Fibroblast of gingiva (primary cell): ENCODE measurements at places on chromosomes 13 and 19.

- peak; percentile 46 for DNase-seq
Measured at GRCh38 chr19:31350033-31350692, 927 bp upstream of the TSHZ3 start.

GRCh38 chr19:17490411-17490810 is 20.1 kb downstream of the SLC27A1 start:
- no peak for DNase-seq

DNA sequence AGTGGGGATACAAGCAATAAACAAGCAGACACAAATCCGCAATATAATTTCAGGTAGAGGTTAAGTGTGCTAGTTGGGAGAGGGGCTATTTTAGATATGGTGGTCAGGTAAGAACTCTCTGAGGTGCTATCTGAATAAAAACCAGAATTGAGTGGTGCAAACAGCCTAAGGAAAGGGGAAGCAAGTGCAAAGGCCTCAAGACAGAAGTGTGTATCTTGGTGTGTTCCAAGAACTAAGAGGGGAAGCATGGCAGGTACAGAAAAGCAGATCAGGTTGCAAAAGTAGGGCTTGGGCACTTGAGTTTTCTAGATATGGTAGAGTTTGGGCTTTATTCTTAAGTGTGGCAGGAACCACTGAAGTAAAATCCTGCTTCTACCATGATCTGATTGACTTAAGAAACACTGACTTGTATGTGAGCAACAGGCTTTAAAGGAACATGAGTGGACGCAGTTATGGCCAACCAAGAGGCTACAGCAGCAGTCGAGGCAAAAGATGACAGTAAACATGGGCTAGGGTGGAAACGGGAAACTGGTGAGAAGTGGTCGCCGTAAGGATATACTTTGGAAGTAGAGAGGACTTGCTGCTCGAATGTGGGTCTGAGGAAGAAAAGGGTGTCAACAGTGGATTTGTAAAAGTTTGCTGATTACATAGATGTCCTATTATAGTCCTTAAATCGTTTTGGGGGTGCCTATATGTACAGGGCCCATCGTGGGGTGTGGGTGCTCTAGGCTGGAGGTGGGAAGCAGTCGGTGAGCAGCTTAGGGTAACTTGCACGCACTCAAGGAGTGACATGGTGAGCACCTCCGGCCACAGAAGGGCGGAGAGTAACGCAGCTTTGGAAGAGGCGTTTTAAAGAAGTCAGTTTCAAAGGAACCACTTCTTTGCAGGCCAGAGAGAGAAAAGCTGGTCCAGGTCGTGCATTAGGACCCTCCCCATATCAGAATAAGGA is 677 bp downstream of the TGDS start:
- DNase-seq = no peak

- no peak for DNase-seq
Measured at GRCh38 chr13:31987535-31988170, 43.9 kb upstream of the FRY start.

GRCh38 chr19:14248578-14249011 is 42.6 kb upstream of the ADGRL1 start:
- no peak for DNase-seq

- DNase-seq = no peak
Measured at GRCh38 chr13:110045202-110045601, 258.8 kb upstream of the IRS2 start.

GRCh38 chr13:113639616-113640262 is 18.3 kb downstream of the ATP4B start:
- peak; percentile 46 for DNase-seq

DNA sequence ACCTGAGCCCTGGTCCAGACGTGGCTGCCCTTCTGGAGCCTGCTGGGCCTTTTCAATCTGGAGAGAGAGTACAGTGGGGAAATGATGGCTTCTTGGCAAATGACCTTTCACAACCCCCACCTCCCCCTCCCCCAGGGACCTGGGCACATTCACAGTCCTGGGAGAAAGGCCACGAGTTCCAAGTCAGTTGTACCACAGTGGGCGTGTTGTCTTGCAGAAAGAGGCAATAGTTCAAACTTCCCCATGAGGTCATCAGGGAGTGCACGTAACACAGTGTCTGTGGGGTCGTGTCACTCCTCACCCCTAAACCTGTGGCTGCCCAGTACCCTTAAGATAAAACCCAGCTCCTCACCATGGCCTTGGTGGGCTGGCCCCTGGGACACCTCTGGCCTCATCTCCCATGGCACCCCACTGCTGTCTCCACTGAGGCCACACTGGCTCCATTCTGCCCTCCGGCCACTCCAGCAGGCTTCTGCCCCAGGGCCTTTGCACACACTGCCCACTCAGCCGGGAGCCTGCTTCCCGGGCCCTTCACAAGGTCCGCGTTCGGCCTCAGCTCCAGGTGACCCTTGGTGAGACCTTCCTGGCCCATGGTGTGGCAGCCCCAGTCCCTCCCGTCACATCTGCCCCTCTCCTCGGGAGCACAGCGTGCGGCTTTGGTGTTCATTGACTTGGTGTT is 13.3 kb downstream of the PLIN4 start:
- DNase-seq = peak; percentile 26

DNA sequence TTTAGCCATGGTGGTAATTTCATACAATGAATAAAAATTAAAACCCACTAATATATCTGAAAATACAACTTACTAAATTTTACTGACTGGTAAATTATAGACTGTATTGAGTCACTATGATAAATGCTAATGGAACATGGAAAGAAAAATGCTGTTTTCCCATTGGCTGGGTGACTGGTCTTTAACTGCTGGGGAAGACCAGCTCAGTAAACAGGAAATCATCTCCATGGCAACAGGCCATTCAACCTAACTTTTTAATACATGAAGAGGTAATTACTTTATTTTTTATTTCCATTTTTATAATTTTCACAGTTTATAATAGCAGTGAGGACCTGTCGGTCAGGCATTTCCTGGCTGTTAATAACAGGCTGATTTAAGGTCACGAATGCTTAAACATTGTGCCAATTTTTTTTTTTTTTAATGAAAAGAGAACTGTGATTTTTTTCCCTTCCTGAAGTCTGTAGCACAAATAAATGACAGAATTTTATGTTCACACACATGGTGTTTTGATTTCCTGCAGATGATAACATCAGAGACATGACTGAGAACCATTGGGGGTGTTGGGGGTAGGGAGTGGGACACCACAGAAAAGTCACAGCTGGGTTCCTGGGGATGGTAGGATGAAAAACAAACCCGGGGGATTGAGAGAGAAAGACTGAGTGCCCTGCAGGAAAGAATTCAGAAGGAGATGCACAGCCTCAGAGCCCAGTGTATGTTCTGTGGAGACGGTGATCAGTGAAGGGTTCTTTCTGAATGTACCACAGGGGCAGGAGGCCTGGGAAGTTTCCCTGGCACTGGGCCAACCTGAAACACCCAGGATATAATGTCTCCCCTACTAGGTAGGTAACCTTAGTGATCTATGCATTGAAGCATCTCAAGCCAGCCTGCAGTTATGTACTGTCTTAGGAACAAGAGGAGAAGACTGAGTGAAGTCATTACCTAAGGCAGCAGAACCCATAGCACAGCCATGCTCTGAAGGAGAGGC is 297.1 kb downstream of the COG6 start:
- no peak for DNase-seq

DNA sequence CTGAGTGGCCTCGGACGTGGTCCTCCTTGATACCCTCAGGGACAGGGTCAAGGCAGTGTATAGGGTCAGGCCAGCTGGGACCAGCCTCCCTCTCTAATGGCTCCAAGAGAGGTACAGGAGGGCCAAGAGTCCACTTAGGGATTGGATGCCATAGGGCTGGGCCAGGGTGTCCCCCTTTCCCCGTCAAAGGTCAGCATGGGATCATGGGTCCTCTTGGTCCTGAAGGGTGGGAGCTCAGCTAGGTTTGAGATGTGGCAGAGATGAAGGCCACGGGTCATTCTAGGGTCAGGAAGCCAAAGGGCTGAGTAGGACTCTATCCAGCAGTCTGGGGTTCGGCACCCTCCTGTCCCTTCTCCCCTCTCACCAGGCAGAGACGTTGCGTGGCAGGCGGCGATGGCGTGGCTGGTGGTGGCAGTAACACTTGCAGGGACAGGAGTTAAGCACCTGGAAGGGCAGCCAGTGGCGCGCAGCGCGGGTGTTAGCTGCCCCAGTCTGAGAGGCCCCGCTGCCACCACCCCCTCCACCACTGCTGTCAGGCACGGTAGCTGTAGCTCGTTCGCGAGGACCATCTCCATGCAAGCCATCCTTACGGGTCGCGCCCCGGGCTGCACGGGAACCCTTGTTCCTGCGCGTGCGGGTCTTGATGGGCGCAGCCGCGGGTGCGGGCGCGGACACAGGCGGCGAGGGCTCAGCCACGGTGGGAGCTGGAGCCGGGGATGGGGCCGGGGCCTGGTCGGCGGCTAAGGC is 2.6 kb downstream of the GGN start:
- no peak for DNase-seq

DNA sequence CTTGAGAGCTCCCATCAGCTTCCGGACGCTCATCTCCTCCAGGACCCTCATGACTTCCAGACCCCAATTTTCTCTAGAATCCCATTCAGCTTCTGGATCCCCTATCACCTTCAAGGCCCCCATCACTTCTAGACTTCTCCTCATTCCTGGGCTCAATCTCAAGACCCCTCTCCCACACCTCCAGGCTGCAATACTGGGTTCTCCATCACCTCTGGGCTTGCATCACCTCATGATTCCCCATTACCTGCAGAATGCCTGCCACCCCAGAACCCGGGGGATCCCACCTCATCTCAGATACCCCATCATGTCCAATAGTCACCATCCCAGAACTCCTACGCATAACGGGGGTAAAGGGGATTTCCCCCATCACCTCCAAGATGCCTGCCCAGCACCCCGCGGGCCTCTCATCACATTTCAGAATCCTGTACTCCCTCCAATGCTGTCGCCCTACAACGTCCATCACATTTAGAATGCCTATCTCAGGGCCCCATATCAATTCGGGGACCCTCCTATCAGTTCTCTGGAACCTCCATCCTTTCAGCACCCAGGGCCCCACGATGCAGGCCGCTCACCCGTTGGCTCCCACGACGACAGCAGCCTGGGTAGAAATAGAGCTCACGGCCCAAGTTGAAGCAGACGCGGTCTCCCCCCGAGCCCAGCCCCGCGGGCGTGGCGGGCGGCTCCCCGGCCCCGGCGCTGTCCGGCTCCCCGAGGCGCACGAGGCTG is 738 bp downstream of the DMWD start:
- DNase-seq = no peak

DNA sequence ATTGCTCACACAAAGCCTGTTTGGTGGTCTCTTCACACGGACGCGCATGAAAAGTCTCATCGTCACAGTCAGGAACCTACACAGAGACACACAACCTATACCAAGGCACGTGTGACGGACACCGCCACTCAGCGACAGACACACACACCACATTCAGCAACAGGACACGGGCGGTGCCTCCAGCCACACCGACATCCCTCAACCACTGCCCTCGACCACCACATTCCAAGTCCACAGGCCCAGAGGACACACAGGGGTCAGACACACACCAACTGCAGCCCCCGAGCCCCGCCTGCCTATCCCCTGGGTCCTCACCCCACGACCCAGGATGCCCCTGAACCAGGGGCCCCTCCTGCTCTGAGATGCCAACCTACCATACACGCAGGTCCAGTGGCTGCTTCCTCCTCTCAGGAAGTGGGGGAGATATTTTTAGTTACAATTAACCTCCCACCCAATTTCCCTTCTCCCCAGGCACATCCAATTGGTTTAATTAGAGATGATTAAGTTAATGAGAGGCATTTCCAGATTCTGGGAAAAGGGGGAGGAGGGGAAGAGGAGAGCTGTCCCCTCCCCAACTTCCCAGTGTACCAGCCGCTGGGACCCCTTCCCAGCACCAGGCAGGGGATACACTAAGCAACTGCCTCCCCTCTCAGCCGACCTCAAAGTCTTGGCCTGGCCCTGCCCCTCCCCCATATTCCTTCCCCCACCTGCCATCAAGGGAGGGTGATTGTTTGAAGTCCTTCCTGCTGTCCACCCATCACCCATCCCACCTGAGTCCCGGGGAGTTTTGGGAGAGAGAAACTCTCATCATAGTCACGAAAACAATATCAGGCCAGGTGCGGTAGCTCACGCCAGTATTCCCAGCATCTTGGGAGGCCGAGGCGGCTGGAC is 20.4 kb downstream of the MEIS3 start:
- no peak for DNase-seq

GRCh38 chr13:42275506-42275905 is 3.6 kb downstream of the AKAP11 start:
- DNase-seq = no peak

DNA sequence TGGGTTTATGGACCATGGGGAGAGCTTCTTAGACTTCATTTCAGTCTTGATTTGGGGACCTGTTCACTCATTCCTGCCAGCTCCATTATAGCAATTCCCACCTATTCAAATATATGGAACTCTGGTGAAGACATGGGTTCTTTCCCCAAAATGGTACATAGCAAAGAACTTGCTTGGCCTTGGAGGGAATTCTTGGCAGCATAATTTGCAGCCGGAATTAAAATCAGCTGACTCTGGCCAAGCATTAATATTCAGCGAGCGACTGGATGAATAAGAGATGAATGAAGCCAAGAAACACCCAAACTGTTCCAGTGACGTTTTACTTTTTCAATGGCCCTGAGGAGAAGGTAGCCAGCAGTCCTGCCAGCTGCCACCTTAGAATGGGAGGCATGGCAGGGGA is 88.4 kb upstream of the SOX1 start:
- no peak for DNase-seq

DNA sequence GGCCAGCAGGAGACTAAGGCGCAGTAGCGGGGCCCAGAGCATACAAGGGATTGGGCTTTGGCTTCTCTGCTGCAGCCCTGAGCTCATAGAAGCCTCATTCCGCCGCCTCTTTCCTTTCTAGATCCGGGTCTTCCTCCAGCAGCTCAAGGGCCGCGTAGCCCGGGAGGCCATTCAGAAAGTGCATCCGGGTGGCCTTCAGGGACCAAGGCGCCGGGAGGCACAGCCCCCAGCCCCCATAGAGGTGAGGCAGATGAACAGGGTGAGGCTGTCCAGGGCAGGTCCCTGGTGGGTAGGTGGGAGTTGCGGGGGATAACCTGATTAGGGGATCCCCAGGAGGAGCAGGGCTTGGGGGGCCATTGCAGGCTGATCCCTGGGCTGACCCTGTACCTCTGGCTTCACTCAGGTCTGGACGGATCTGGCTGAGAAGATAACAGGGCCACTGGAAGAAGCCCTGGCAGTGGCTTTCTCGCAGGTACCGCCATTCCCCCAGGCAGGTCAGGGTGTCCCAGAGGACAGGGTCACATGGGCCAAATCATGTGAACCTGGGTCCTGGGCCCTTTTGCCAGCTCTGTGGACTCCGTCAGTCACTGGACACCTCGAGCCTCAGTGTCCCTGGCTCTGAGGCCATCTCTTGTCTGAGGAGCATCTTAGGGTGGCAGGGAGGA is 1.3 kb downstream of the SNAPC2 start:
- DNase-seq = no peak

- no peak for DNase-seq
Measured at GRCh38 chr13:75072891-75073290, 409.1 kb downstream of the TBC1D4 start.

GRCh38 chr13:44230736-44231135 is 142.9 kb upstream of the SERP2 start:
- DNase-seq = peak; percentile 56

GRCh38 chr19:30123119-30123518 is 181.1 kb downstream of the URI1 start:
- no peak for DNase-seq

DNA sequence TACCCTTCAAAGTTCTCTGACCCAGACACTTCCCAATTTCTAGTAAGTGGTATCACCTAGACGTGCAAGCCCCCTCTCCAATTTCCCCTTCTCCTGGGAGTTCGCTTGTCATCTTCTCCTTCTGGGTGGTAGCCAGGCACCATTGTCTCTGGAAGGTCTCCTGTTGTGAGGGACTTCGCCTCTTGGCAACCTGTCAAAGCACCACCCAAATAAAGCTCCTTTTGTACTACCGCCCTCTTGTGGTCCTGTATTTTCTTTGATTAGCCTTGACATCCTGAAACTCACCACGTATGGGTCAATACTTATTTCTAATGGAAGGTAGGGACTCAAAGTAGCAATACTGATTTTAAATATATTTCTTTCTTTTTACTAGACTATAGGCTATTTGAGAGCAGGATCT is 8.2 kb downstream of the GPC5 start:
- peak; percentile 3 for DNase-seq
